ENCODE measurements at places on chromosomes 16 and 17.

DNA sequence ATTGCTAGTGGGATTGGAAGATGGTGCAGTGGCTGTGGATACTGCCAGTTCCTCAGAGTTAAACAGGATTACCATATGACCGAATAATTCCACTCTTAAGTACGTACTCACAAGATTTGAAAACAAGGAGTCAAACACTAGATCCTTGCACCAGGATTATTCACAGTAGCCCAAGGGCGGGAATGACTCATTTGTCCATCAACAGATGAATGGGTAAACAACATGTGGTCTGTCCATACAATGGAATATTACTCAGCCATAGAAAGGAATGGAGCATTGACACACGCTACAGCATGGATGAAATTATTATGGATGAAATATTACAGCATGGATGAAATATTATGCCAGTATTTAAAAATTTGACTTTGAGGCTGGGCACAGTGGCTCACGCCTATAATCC lies 9.1 kb upstream of the MAPK8IP3 start:
- DNase-seq, result no peak

DNA sequence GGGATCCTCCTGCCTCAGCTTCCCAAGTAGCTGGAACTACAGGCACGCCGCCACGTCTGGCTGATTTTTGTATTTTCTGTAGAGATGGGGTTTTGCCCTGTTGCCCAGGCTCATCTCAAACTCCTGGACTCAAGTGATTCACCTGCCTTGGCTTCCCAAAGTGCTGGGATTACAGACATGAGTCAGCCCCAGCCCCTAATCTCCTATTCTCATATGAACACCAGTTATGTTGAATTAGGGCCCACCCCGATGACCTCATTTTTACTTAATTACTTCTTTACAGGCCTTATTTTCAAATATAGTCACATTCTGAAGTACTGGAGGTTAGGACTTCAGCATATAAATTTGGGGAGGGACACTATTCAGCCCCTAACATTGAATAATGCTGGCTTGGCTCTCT lies 49.2 kb downstream of the ZNRF1 start:
- no peak for DNase-seq

GRCh38 chr16:13030769-13031168 lies 129.4 kb downstream of the SHISA9 start:
- DNase-seq, result no peak

GRCh38 chr17:14310605-14311004 lies 9.7 kb downstream of the HS3ST3B1 start:
- no peak for DNase-seq

DNA sequence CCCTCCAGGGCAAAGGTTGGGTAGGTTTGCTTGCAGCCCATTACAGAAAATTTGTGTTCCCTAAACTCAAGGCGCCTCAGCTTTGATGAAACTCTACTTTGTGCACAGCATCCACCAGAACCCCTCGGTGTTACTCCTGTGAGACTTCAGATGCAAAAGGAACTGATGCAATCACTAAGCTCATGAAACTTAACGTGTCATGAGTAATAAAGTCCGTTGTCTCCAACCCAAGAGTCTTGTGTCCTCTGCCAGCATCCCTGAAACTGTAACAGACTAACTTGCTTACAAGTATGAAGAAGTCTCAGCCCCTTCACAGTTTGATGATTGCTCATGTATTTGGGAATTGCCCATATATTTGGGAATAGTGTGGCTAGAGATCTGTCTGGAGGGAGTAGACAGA lies 74.8 kb upstream of the MARCHF10 start:
- DNase-seq, result no peak
